ENCODE measurements at places on chromosomes 2 and 18.

- DNase-seq, result no peak
These were observed 352.8 kb downstream of the RNF144A start for GRCh38 chr2:7270011-7270431.

DNA sequence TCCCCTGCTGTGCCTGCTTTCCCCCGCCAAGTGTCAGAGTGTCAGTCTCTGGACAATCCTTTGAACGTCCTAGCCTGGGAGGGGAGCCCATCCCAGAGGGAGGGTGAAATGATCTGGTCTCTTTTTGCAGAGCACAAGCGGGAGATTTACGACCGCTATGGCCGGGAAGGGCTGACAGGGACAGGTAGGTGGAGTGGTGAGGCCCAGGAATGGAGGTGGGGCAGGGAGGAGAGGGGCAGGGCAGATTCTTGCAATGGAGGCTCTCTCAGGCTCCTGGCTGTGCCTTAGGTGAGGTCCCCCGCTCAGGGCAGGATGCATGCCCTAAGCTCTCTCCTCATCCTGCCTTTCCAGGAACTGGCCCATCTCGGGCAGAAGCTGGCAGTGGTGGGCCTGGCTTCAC lies 2.4 kb downstream of the DNAJB2 start:
- DNase-seq, result no peak

- no peak for DNase-seq
These were observed 60.9 kb downstream of the LDLRAD4 start for GRCh38 chr18:13279181-13280069.

DNA sequence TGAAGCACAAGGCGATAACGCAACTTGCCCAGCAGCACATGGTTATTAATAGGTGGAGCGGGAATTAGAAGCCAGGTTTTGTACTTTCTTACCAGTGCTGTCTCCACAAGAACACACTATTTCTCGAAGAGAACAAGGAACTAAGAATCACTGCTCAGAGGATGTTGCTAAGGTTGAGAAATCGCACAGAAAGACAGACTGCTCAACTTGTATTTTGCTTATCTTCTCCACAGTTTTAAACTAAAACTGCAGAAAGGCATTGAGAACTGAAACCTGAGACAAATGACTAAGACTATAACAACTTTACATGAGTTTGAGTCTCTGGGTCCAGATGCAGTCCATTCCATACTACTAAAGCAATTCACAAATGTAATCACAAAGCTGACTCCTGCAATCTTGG lies 6.2 kb downstream of the PRKD3 start:
- no peak for DNase-seq

- no peak for DNase-seq
These were observed 156.8 kb upstream of the STK17B start for GRCh38 chr2:196328088-196328680.

DNA sequence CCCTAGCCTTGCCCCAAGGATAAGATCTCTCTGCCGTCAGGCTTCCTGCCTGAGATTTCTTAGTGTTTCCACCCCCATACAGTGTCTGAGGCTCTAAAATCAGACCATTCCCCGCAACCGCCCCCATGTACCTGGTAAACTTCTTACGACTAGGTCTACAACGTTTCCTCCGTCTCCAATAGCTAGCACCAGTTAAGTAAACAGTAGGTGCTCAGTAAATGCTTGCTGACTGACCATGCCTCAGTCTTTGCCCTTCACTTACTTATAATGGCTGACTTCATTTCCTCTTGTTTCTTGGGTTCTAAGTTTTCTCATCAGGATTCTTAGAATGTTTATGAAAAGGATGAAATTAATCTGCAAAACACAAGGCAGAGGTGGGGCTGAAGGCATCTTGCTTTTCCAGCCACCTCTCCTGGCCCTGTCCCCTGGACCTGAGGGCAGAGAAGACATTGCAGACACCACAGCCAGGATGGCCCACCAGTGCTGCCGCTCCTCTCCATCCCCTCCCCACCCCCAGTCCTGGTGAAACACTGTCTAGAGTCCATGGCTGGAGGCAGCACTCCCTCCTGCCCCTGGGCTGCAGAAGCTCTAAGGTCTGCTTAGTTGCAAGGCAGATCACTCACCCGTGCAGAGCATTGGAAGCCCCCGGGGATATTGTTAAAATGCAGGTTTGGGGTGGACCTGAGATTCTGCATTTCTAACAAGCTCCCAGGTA lies 16.9 kb downstream of the TMEM37 start:
- DNase-seq, result no peak

- no peak for DNase-seq
These were observed 23.4 kb downstream of the ADRA2B start for GRCh38 chr2:96092951-96093350.

DNA sequence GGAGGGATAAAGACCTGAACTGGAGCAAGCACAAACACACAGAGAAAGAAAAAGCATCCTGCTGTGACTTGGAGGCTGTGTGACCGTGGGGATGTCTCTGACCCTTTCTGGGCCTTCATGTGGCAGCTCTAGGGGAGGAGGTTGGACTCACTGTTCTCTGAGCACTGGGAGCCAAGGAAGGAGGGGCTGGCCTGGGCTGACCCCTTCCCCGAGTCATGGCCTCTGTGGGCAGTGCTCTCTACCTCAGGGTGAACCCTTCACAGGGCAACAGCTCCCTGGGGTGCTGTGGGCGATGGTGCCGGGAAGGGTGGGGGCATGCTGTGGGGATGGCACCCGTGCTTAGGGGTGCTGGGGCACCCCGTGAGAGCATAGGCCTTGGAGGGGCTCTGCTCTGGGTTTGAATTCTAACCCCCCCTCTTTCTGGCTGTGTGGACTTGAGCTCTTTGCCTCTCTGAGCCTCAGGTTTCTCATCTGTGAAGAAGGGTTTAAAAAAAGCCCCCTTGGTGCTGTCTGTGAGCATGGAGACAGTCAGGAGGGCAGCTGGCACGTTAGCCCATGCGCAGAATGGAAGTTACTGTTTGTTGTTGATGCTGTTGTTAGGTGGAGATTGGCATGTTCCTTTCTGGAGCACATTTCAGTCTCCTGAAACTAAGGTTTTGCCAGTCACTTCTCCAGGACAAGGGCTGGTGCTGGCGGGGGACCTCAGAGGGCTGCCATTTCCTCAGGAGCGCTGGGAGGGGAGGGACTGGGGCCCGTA lies 700 bp downstream of the TOGARAM2 start:
- DNase-seq, result no peak

GRCh38 chr2:181438261-181438660 lies 18.9 kb upstream of the ITGA4 start:
- DNase-seq, result no peak

All from activated CD8-positive, alpha-beta memory T cell treated with anti-CD3 and anti-CD28 coated beads, Interleukin-2, amount 50 U/mL, for 48 hours (primary cell).